Fibroblast of skin of left biceps (primary cell): ENCODE measurements at places on chromosomes 2 and 18.

- peak; percentile 45 for DNase-seq
Measured at GRCh38 chr2:22035361-22035830, 911.6 kb downstream of the TDRD15 start.

DNA sequence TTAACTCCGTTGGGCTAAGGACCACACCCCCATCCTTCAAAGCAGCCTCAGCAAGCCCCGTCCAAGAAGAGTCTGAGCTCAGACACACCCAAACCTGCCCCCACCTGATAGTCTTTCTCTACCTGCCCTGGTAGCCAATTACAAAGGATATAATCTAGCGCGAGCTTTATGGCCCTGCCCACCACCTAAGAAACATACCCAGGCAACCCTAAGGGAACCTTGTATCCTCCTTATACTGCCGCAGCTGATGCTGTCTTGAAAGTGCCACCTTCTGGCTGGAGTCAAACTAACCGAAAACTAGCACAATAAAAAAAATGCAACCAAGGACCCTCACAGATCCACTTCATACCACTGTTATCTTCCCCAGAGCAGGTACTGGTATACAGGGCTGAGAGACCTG is 628.3 kb upstream of the REG3G start:
- no peak for DNase-seq

GRCh38 chr2:237057893-237058300 is 27.8 kb upstream of the COPS8 start:
- DNase-seq, result no peak

DNA sequence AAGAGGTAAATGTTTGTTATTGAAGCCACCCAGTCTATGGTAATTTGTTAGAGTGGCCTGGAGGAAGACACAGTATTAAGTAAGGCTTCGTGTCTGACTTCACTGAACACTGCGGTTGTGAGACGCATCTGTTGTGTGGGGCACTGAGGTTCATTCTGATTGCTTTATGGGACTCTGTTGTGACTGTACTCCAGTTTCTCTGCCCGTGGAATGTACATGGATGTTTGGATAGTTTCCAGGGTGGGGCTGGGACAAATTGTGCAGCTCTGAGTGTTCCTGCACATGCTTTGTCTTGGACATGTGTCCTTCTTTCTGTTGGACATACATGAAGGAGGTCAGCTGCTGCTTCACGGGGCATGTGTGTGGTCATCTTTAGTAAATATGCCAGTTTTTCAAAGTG is 58.6 kb downstream of the ODC1 start:
- no peak for DNase-seq

- no peak for DNase-seq
Measured at GRCh38 chr2:67858886-67859285, 203.9 kb downstream of the C1D start.

- DNase-seq, result peak; percentile 88
Measured at GRCh38 chr2:46803911-46804670, 111.5 kb downstream of the MCFD2 start.

GRCh38 chr2:8427211-8427610 is 254.6 kb upstream of the ID2 start:
- DNase-seq, result no peak

DNA sequence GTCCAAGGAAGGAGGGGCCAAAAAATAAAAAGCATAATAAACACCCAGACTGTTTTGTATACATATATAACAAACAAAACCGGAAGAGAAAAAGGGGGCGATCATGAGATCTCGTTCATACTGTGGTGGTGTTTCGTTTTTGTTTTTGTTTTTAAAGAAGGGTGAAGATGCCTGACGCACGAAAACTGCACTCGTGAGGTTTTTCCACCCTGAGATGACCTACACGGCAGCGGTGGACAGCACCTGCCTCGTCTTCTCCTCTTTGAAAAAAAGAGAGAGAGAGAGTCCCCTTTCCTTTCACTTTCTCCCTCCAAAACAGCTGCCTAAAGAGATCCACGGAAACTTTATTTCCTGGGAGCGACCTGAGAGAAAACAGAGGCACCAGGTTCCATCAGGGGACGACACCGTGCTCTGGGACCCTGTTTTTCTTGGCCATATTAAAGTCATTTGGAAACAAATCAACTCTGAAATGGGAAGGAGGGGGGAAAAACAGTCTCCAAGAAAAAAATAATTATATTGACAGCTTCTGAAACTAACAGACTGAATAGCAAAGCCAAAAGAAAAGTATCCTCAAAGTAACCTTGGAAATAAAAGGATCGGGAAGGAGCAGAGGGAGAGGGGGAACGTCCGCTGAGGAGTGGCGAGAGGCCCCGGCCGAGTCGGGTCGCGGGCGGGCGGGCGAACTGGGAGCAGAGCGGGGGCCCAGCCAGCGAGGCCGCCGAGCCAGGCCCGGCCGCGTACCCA is 3.5 kb downstream of the POU3F3 start:
- no peak for DNase-seq

DNA sequence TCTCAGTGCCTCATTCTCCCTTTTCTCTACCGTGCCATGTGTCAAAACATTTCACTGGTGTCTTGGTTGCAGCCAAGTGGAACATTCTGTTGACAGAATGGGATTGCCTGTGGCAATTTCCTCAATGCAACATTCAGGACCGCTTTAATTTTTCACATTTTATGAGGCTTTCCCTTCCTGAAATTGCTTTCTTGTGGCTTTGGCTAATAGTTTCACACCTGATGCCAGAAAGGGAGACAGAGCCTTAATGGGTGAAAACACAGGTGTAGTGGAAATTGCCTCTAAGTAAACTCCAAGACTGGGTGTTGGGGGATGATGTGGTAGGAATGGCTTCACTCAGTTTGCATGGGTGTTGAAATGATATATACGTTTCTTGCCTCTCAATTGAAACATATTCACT is 278.3 kb downstream of the TSN start:
- DNase-seq, result no peak

GRCh38 chr2:238163481-238164198 is 4.9 kb downstream of the ERFE start:
- DNase-seq, result no peak

GRCh38 chr2:8281234-8281633 is 400.6 kb upstream of the ID2 start:
- no peak for DNase-seq
